HS-5 (cell line): ENCODE measurements at places on chromosomes 1 and 21.

GRCh38 chr1:109721042-109721441 lies 9.0 kb downstream of the GSTM5 start:
- DNase-seq = no peak

- no peak for DNase-seq
Measured at GRCh38 chr1:244210884-244211558, 159.9 kb downstream of the ZBTB18 start.

GRCh38 chr1:21573971-21574465 lies 64.8 kb downstream of the ALPL start:
- DNase-seq = peak; percentile 52

DNA sequence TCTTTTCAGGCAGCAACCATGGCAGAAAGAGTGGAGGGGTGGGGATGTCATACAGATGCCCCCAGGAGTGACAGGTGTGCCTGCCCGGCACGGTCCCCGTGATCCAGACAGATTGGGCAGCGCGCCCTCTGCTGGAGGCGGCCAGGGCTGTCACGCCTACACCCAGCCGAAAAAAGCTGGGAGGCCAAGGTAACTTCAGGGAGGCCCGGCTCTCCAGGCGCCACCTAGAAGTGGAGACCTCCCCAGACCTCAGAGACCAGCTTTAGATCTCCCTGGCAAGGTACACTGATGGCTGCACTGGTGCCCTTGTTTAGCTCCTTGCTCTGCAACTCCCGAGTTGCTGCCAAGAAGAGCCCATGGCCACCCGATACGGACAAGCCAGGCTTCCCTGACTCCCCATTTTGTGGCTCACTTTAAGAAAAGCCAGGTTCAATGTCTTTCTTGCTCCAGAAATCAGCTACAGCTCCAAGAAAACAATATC lies 6.6 kb downstream of the GOLT1A start:
- DNase-seq = no peak

- DNase-seq = no peak
Measured at GRCh38 chr1:7528386-7529198, 242.5 kb upstream of the VAMP3 start.

DNA sequence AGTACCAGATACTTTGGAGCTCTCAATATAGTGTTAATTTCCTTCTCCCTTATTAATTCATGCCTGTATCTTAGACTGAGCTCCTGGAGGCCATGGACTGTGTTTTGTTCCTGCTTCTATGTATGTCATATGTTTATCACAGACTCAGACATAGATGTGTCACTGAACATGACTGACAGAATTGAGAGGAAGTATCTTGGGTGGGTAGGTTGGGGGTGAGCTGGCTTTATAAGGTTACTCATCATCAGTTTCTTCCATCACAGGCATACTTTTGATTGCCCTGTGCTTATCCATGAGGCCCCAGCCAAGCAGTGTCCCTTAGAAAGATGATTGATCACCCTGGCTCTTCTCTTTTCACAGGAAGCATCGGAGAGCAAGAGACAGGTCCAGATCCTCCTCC lies 5.6 kb upstream of the SH3D21 start:
- DNase-seq = no peak

DNA sequence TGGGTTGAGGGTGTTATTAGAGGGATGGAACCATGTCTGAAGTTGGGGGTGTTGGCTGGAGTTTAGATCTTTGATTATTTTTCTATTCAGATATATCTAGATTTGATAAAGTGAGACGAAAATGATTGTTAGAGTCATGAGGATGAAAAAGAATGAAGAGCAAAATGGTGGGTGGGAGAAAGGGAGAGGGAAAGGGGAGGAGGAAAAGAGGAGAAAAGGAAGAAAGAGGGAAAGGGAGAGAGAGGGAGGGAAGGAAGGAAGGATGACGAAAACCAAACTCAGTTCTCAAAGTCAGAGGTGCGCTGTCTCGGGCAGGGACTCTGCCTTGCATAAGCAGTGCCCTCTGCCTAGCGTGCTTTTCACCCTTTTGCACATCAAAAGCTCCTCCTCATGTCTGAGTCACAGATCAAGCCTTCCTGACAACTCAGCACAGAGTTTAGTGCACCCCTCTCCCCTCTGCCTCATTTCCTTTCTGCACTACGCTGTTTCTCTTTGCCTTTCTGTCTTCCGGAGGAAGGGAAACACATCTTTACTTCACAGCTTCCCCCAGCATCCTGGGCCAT lies 225.8 kb upstream of the PROX1 start:
- DNase-seq = no peak

- no peak for DNase-seq
Measured at GRCh38 chr1:40421431-40422384, 28.6 kb upstream of the ZFP69B start.

- no peak for DNase-seq
Measured at GRCh38 chr1:118483245-118484006, 298.4 kb upstream of the SPAG17 start.

DNA sequence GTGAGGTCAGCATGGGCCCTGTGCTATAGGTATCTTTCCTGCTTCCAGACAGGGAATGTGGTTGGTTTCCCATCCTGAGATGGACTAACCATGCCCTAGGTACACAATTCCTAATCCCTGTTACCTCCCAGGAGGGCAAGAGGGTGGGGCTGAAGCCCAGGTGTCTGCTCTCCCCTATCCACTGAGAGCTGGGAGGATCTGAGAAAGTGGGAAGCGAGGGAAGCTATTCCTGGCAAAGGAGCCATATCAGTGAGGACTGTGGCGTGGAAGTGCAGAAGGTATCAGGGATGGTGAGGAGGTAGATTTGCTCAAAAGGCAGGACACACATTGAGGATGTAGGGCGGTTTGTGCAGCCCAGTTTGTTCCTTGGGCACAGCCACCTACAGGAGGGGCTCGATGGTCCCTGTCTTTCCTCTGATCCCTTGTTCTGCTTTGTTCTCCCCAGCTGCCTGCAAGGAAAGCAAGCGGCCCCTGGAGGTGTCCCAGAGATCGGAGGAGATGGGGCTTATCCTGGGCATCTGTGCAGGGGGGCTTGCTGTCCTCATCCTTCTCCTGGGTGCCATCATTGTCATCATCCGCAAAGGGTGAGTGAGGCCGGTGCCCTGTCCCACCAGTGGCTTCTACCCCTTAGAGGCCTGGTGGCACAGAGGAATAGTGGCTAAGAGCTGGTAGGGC lies 48.1 kb downstream of the PTPRU start:
- DNase-seq = no peak

GRCh38 chr1:59046730-59047157 lies 250.2 kb upstream of the FGGY start:
- no peak for DNase-seq
